Activated CD8-positive, alpha-beta T cell treated with anti-CD3 and anti-CD28 coated beads for 36 hours (primary cell): ENCODE measurements at places on chromosomes 7 and 10. TPM values are rescaled to one million over a fixed set of nuclear protein-coding genes. Genes with fewer than 3 reads are reported as not detected.

- no peak for DNase-seq
Measured at GRCh38 chr10:48526846-48527505, 77.9 kb downstream of the ARHGAP22 start.

DNA sequence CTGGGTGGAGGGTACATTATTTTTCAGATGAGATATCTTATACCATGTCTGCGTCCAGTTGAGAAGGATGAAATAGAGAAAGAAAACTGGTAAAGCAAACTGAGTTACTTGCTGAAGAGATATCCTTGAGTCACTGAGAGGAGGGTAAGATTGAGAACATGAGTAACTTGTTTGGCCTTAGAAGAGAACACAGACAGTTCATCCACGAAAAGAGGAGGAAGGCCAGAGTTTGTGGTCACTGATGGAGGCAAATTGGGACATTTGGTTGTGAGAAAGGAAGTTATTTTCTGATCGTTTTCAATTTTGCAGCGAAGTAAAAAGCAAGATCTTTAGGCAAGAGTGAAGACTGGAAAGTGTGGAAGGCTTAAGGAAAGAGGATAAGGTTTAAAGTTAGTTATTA is 15.6 kb downstream of the MBL2 start:
- DNase-seq = no peak

GRCh38 chr7:115952832-115953231 is 77.7 kb downstream of the TFEC start:
- DNase-seq = no peak

GRCh38 chr10:102645388-102645740 is 1.1 kb downstream of the TRIM8 start:
- DNase-seq = peak; percentile 60

- no peak for DNase-seq
Measured at GRCh38 chr7:155693826-155694225, 49.4 kb downstream of the RBM33 start.

- DNase-seq = peak; percentile 26
Measured at GRCh38 chr10:68088740-68089139, 13.7 kb upstream of the HERC4 start.

The ANKRD30A gene
- total RNA-seq = not detected

The ARHGEF5 gene
- total RNA-seq = 6.7 TPM

The KNDC1 gene
- not detected for total RNA-seq
